Activated naive CD4-positive, alpha-beta T cell treated with Interleukin-2 at 50 U/mL for 16 hours (primary cell): ENCODE measurements at places on chromosomes 11 and 22.

GRCh38 chr11:92130421-92130831 lies 94.2 kb upstream of the FAT3 start:
- no peak for DNase-seq

GRCh38 chr22:21698430-21699329 lies 32.9 kb downstream of the PPIL2 start:
- no peak for DNase-seq

GRCh38 chr11:102990145-102990544 lies 34.6 kb upstream of the MMP13 start:
- no peak for DNase-seq

DNA sequence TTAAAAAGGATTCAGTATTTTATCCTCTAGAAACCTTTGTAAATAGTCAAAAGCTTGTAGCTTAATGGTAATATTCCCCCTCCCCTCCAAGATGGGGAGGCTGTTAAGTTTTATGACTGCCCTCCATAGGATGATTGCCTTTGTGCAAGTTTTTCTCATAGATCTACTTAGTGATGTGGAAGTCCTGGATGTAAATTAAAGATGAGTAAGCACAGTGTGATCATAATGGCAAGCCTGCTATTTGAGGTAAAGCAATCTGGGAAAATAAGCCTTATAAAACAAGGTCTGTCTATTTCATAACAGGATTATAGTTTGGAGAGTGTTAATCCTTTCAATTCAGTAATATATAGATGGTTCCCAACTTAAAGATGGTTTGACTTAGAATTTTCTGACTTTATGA lies 216.3 kb downstream of the DDX10 start:
- no peak for DNase-seq

DNA sequence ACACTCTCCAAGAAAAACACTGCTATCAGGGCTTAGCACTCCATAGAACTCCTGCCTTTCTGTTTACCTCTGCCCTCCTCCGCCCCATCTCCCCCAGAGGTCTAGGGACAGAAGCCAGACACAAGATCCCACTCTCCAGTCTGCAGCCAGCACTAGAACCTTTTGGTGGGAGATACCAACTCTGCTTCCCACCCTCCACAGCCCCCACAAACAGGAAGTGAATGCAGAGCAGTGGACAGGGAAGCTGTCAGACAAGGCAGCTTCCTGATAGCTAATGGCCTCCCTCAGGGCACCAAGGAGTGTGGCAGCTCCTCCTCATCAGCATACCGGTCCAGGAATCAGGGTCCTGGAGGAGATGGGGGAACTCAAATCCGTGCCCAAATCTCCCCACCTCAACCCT lies 5.1 kb downstream of the SCN4B start:
- no peak for DNase-seq

- DNase-seq, result no peak
Measured at GRCh38 chr22:30421695-30422480, 3.7 kb upstream of the MTFP1 start.

- peak; percentile 2 for DNase-seq
Measured at GRCh38 chr22:49969751-49970527, 9.4 kb downstream of the PIM3 start.

DNA sequence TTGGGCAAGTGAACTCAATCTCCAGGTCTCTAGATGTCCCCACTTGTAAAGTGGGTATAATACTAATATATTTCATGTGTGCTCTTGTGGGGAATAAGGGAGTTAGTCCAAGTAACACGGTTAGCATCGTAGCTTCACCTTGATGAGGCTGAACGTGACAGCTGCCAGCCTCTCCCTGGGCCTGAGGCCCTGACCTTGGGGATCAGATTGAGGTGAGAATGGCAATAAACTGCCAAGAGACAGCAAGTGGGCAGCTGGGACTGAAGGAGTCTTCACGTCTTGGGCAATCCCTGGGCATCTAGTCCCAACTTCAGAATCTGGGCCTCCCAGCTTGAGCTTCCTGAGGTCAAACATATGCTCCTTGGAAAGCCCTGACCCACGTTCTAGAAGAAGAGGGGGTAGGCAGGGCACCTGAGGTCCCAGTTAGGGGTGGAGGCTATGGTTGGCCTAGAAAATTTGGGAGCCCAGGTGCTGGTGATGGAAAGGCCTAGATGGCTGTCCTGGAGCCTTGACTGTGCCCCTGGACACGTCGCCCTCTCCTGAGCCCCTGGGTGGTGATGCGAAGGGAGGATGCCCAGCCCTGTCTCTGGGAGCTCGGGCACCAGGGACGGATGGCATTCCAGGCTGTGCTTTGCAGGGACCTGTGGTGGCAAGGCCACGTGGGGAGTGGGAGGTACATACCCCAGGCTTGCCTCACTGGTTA lies 23.4 kb downstream of the ADAMTS15 start:
- no peak for DNase-seq

- DNase-seq, result no peak
Measured at GRCh38 chr11:102155676-102156075, 45.4 kb downstream of the YAP1 start.

GRCh38 chr11:125588505-125588904 lies 4.1 kb upstream of the STT3A start:
- no peak for DNase-seq

DNA sequence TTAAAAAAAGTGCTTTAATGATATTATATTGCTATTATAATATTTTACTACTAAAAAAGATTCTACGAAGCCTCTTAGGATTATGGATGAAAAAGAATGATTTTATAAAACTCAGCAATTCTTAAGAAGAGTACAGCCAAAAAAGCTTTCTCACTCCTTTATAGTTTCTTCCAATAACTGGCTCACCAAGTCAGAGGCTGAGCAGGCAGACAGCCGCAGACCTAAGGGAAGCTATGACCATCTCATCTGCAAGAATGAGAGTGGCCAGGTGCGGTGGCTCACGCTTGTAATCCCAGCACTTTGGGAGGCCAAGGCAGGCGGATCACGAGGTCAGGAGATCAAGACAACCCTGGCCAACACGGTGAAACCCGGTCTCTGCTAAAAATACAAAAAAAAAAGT lies 12.7 kb upstream of the EMID1 start:
- DNase-seq, result no peak

DNA sequence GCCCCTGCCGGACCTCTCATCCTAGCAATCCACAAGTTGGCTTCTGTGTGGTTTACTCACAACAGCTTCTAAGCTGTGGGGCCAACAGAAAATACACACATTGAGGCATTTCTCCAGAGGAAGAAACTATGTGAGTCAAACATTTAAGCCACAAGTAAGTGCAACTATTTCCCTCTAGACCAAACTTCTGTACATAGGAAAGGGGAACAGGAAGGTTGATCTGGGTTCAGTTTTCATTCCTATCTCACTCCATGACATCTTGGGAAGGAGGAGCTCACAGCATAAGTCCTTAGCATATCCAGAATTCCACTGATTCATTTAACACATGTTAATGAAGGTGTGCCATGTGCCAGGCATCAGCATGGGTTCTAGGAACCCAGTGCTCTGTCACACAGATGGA lies 72.8 kb upstream of the PICALM start:
- no peak for DNase-seq

- DNase-seq, result no peak
Measured at GRCh38 chr11:69321877-69322361, 28.0 kb downstream of the MYEOV start.

DNA sequence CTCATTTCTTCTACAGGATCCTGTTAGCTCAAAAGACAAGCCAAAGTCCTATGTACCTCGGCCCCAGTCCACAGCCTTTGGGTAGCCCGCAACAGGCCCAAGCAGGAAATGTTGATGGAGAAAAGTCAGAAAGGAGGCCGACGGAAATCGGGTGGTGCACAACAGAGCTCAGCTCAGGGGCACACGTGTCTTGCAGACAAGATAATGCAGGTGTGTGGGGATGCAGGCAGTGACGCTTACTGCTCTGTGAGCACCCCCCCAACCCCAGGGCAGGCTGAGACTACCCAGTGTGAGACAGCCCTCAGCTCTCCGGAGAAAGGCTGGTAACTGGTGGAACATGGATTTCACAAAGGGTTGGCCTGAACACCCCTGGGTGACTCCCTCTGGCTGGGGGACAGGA lies 4.3 kb upstream of the PDE2A start:
- DNase-seq, result no peak

GRCh38 chr11:130651066-130651855 lies 202.8 kb downstream of the ADAMTS15 start:
- no peak for DNase-seq

GRCh38 chr11:68325907-68326220 lies 13.5 kb downstream of the LRP5 start:
- no peak for DNase-seq

DNA sequence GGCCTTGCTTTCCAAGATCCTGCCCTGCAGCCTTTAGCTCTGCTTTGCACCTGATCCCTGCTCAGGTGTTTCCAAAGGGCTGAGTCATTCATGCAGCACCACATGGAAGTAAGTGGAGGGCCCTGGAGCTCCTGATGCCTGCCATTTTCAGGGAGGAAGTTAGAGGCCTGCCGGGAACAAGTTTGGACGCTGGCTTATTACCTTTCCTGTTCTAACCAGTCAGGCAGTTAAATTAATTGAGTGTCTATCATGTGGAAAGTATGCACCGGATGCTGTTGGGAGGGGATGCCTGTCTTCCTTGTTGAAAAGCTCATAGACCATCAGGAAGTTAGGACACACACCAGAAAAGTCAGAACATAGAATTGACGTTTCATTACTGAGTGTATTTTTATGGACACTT lies 73.7 kb upstream of the PLET1 start:
- no peak for DNase-seq

DNA sequence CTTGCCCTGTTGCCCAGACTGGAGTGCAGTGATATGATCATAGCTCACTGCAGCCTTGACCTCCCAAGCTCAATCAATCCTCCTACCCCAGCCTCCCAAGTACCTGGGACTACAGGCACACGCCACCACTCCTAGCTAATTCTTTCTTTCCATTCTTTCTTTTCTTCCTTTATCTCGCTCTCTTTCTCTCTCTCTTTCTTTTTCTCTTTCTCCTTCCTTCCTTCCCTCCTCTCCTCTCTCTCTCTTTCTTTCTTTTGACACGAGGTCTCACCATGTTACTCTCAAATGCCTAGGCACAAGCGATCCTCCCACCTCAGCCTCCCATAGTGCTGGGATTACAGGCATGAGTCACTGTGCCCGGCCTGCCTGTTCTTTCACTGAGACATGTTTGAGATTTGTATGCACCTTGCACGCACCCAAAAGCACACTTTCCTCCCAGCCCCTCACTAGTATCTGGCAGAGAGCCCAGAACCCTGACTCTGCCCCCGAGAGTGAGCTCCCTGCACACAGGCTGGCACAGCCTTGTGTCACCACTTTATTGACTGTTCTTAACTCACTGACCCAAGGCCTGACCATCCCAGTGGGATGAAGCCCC lies 56.8 kb downstream of the CD6 start:
- peak; percentile 71 for DNase-seq
